AG08396 (cell line): ENCODE measurements at places on chromosomes 3 and 15.

GRCh38 chr3:155211266-155211665 is 82.2 kb downstream of the STRIT1 start:
- no peak for DNase-seq

GRCh38 chr15:91412138-91412928 is 312.3 kb downstream of the SV2B start:
- no peak for DNase-seq

DNA sequence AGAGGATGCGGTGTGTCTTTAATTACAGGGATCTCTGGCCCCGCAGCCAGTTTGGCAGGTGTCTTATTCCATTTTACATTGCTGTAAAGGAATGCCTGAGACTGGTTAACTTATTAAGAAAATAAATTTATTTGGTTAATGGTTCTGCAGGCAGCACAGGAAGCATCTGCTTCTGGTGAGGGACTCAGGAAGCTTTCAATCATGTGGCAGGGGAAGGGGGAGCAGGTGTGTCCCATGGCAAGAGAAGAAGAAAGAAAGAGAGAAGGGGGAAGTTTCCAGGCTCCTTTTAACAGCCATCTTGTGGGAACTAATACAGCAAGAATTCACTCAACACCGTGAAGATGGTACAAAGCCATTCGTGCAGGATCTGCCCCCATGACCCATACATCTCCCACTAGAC is 128.0 kb upstream of the CRBN start:
- no peak for DNase-seq

- DNase-seq: no peak
Measured at GRCh38 chr3:148265841-148266240, 431.9 kb upstream of the AGTR1 start.

DNA sequence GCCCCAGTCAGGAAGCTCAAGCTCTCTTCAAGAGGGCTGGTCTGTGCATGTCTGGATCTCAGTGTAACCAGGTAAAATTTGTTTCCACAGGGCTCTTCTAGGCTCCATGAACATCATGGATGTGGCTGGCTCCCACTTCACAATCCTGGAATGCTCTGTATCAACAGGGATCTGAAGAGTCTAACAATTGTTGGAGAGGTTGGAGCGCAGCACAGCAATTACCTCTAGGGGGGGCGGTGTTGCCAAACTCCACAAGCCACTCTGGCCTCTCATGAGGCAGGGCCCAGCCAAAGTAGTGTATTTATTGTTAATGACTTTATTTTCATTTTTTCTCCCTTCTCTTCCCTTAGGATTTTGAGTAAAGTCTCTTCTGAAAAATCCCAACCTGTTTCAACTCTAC is 6.1 kb upstream of the EIF2B5 start:
- DNase-seq: peak; percentile 41

DNA sequence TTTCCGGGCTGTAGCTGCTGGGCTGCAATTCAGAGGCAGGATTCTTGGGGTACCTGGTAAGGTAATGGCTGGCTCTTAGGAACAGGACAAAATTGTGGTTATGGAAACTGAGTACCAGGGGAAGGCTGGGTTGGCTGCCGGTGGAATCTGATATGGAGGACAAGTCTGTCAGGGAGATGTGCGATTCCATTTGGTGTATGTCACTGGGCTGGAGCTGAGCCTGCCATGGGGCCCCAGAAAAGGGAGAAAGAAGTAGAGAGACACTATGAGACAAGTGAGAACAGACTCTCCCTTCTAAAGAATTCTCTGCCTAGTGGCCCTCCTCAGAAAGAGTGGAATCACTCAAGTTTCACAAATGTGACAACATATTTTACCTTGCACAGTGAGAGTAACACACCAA is 368.2 kb upstream of the ROPN1 start:
- DNase-seq: no peak

DNA sequence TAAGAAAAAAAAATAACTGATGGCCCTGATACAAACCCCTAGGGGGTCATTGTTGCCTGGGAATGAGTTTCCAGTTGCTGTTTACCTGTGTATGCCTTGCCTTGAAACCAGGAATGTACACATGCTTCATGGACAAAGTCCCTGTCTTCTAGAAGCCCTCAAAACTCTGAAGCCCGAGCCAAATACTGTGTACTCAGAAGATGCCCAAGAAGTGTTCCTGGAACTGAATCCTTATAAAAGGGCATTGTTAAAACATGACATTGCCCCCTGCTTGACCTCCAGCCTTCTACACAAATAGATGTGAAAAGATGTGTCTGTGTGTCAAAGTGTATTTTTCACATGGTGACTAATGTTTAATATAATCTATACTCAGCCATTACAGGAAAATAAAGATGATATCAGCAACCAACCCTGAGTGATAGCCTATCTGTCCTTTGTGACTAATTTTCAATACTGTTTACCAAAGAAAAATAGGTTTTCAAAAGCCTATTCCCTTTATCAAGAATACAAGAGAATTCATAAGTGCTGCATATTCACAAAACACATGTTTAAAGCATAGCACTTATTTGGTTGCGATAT is 325.9 kb downstream of the MECOM start:
- no peak for DNase-seq
